Parietal lobe (tissue), 2 donors: ENCODE measurements at places on chromosomes 5 and 9. TPM values are rescaled to one million over a fixed set of nuclear protein-coding genes. Genes with fewer than 3 reads are reported as not detected.

ACOT12 gene
- 5.0 TPM for total RNA-seq

TMEM252 gene
- total RNA-seq, result not detected

DYNC2I2 gene
- total RNA-seq, result 31.3 TPM

DMRT2 gene
- not detected for total RNA-seq

UNC13B gene
- total RNA-seq, result 31.9 TPM

DEPDC1B gene
- 17.5 TPM for total RNA-seq

SLC45A2 gene
- total RNA-seq, result 2.5 TPM

FBXO38 gene
- 129 TPM for total RNA-seq

GRM6 gene
- total RNA-seq, result 0.63 TPM

SPARC gene
- 75.1 TPM for total RNA-seq

ANKRD20A1 gene
- total RNA-seq, result 5.9 TPM

C9orf50 gene
- total RNA-seq, result not detected

ANKRD18A gene
- 8.1 TPM for total RNA-seq

UGCG gene
- 78.9 TPM for total RNA-seq

TRIM36 gene
- total RNA-seq, result 120 TPM

HRH2 gene
- total RNA-seq, result 8.8 TPM

FGD3 gene
- 32.2 TPM for total RNA-seq

ECSCR gene
- 4.7 TPM for total RNA-seq

SPATA31D4 gene
- total RNA-seq, result not detected

FOXD4 gene
- 0.31 TPM for total RNA-seq

GABBR2 gene
- total RNA-seq, result 68.9 TPM

GMCL2 gene
- not detected for total RNA-seq

ACER2 gene
- 9.1 TPM for total RNA-seq

SCGB3A1 gene
- total RNA-seq, result not detected

CREBRF gene
- 34.7 TPM for total RNA-seq

NUTM2F gene
- total RNA-seq, result not detected

FBP1 gene
- total RNA-seq, result not detected

FBN2 gene
- total RNA-seq, result 8.8 TPM

RNF183 gene
- total RNA-seq, result not detected

BTNL3 gene
- total RNA-seq, result not detected

IFNB1 gene
- total RNA-seq, result not detected

CTXN3 gene
- 0.63 TPM for total RNA-seq

ZNG1F gene
- total RNA-seq, result 33.8 TPM

SH3RF2 gene
- total RNA-seq, result 0.94 TPM

ADRA1B gene
- total RNA-seq, result 1.3 TPM

SOX30 gene
- total RNA-seq, result not detected

PAEP gene
- not detected for total RNA-seq

TAF1L gene
- 0.31 TPM for total RNA-seq
